Left lung (tissue), 14 donors: ENCODE measurements at places on chromosomes 7 and 10. TPM values are rescaled to one million over a fixed set of nuclear protein-coding genes. Genes with fewer than 3 reads are reported as not detected.

Gene KCP
- 7.5 TPM for polyA plus RNA-seq

Gene KLHDC10
- 37.8 TPM for polyA plus RNA-seq

Gene CASP2
- 59.7 TPM for polyA plus RNA-seq

Gene OR2A1
- polyA plus RNA-seq, result 2.7 TPM

- DNase-seq, result no peak
Measured at GRCh38 chr7:65892161-65892560, 19.3 kb downstream of the VKORC1L1 start.
